ENCODE measurements at places on chromosomes 1 and 21.

- no peak for DNase-seq
Observed at GRCh38 chr1:204359131-204359473, 627 bp downstream of the PLEKHA6 start.

DNA sequence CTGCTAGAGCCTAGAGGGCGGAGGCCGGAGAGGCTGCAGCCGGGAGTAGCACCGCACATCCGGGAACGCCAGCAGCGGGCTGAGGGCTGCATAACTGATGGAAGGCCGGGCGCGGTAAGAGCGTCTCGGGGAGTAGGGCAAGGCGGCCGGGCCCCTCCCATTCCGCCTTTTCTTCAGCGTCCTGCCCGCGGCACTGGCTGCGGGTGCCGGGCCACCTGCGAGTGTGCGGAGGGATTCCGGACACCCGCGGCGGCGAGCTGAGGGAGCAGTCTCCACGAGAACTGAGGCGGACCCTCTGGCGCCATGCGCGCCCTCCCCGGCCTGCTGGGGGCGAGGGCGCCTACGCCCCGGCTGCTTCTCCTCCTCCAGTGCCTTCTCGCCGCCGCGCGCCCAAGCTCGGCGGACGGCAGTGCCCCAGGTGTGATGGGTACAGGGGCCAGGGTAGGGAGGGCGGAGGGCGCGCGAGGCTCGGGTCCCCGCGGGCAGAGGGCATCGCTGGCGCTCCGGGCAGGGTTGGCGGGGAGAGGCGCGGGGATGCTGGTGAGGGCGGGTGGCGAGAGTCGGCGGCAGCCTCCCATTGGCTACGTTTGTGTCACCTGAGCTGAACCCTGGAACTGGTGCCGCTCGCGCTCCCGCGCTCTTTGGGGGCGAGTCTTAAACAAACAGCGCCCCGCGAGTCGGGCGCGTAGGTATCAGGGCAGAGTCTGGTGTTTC lies 334.4 kb downstream of the SRGAP2C start:
- DNase-seq, result peak; percentile 81

- no peak for DNase-seq
Observed at GRCh38 chr1:68384321-68384813, 65.4 kb downstream of the RPE65 start.

DNA sequence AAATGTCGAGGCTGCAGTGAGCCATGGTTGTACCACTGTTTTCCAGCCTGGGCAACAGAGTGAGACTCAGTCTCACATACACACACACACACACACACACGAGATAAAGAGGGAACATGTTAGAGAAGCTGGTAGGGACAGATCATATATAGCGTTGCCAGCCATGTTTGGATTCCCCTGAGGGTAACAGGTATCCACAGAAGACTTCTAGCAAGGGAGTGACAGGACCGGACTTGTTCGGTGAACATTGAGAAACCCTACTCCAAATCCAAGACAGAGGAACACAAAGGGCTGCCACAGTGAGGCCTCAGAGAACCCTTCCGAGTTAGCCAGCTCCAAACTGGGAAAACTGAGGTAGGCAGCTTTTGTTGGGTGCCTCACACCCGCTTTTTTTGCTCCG lies 3.7 kb upstream of the SARS1 start:
- DNase-seq, result no peak

DNA sequence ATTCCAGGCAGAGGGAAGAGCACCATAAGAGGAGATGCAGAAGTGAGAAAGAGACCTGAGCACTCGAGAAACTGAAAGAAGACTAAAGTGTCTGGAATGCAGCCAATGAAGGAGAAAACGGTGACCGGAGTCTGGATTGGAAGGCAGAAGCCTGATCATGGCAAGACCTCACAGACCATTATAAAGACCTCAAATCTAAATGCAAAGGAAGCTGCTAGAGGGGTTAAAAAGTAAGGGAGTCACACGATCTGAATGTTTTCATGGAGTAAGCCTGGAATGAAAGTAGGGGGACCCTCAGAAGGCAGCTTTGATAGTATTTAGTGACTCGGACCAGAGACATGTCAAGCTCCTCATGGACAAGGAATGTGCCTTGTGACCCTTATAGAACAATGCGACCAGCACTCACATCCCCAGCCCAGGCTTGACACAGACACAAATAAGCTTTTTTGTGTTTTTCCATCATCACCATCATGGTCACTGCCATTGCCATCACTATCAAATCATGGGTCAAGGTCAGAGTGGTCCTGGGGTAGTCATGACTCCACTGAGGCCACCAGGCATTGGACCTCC lies 183.6 kb downstream of the SEC16B start:
- DNase-seq, result no peak

DNA sequence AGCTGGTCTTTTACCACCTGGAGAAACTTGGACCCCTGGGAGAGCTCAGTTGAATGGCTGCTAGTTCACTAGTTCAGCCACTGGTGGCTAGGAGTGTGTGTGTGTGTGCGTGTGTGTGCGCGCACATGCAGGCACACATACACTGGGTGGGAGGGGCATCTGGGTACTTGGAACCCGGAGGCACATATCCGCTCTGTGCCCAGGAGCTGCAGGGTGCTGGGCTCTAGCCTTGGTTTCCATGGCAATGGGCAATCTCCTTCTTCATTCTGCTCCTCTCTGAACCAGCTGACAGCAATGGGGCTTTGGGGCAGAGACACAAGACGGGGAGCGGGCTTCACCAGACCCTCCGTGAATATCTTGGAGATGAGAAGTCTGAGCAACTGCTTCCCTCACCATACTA lies 87.1 kb upstream of the DISP3 start:
- no peak for DNase-seq

GRCh38 chr1:115314765-115315164 lies 23.3 kb downstream of the NGF start:
- DNase-seq, result no peak

- DNase-seq, result no peak
Observed at GRCh38 chr1:88680911-88681622, 3.0 kb upstream of the PKN2 start.

- peak; percentile 95 for DNase-seq
Observed at GRCh38 chr1:46133181-46133658, 791 bp upstream of the PIK3R3 start.

DNA sequence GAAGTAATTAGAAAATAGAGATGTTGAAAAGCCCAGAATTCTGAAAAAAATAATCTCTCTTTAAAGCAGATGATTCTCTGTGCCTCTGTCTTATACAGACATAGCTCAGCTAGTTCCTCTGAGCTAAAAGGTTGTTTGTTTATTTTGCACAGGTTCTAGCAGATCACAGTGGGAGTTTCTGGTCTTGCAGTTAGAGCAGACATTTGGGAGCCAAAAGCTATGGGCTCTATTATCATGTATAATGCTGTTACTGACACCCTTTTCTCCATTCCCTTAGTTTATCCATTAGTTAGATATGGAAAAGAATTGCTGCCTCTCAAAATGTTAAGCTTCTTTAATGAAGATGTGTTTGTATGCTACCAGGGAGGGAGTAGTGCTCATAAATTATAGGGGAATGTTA lies 20.5 kb upstream of the CD55 start:
- no peak for DNase-seq

DNA sequence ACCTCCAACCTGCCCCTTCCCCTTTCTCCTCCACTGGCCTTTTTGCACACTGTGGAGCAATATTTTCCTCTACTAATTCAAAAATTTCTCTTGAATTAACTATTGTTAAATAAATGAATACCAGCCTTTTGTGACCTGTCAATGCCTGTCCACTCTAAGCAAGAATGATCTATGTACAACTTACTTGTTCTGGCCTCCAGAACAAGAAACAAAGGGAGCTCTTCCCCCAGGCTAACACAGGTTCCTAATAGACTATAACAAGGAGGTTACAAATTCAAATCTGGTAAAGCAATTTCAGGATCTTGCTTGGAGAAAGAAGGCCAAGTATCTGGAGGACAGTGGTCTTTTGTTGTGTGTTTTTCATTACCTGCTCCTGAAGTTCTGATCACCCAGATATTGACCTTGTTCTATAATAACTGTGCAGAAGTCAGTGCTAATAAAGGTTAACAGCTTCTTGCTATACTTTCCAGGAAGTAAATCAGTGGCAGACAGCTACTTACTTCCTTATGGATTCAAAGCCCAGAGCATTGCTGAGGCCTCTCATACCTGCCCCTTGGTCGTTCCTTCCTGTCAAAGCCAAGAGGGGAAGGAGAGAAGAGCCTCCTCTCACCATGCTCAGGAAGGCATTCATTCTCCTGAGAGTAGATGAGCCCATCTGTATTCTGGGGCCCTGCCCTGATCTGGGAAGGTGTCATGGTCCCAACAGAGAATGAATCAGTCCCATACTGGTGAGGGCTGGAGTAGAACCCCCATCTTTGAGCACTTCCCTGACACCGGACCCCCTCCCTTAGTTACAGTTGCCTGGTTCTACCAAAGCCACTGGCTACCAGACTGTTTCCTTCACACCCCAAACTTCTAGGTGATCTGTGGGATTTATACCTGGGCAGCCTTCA lies 56.8 kb downstream of the DESI2 start:
- no peak for DNase-seq

- DNase-seq, result no peak
Observed at GRCh38 chr1:55235722-55236121, 20.6 kb upstream of the USP24 start.

DNA sequence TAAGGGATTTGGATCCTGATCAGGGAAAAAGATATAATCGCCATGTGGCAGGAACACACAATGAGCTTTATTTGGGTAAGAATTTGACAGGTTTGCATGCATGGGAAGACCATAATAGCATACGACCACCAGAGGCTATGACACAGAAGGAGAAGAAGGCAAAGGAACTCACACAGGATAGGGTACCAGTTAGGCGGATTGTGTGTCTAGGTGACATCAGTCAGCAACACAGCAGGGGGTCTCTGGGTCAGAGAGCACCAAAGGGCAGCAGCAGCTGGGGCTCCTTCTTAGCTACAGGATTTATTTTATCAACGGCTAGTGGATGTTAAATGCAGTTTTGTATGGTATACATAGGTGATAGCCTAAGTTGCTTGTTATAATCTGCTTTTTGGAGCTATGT lies 551.3 kb downstream of the KCNT2 start:
- DNase-seq, result no peak

DNA sequence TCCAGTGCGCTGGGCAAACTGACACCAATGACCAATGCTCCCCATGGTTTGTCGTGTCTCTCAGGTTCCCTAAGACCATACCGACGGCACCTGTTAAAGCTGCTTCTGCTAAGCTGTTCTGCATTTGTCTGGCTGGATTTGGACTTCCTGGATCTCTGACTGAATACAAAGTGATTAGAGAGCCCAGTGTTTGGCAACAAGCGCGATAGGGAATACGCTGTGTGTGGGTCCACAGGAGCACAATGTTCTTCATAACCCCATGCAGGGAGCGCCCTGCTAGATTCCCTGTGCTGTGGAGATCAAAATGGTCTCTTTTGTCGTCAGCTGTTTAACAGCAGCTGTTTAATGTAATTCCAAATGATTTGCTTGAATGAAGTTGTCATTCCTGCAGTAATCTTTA lies 26.0 kb upstream of the ESRRG start:
- DNase-seq, result peak; percentile 64

DNA sequence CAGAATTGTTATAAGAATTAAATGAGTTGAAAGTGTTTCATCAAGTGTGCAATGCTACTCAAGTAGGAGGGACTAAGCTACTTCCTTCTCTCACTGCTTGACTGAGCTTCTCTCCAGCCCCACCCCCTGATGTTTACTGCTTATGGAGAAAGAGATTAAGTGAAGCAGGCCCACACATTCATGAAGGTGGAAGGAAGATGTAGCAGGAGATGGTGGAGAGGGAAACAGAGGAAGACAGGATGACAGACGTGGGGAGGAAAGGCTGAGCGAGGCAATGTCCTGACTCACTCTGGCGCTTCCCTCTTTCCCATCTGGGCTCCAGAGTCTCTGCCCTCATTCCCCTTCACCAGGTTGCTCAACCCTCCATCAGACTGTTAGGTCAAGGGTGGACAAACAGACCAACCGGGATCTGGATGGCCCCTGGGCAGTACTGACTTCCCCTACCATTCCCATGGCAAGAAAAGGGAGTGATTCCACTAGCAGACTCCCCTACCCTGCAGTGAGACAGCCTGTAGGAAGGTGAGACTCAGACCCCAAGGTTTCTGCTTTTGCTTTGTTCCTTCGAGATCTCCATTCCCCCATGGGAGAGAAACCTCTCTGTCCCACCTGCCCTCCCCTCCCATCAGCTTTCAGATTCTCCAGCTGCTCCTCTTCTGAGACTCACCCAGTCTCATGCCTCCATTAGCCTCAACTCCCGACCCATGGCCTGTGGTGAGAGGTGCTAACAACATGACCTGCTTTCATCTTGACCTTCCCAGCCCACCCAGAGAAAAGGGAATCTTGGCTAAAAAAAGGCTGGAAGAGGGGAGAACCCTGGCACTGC lies 3.1 kb upstream of the ARHGEF2 start:
- no peak for DNase-seq

- no peak for DNase-seq
Observed at GRCh38 chr1:186479162-186479561, 18.2 kb upstream of the PDC start.

- peak; percentile 38 for DNase-seq
Observed at GRCh38 chr1:31183927-31184554, 55.6 kb downstream of the NKAIN1 start.

- no peak for DNase-seq
Observed at GRCh38 chr1:39003794-39004193, 12.7 kb downstream of the AKIRIN1 start.

DNA sequence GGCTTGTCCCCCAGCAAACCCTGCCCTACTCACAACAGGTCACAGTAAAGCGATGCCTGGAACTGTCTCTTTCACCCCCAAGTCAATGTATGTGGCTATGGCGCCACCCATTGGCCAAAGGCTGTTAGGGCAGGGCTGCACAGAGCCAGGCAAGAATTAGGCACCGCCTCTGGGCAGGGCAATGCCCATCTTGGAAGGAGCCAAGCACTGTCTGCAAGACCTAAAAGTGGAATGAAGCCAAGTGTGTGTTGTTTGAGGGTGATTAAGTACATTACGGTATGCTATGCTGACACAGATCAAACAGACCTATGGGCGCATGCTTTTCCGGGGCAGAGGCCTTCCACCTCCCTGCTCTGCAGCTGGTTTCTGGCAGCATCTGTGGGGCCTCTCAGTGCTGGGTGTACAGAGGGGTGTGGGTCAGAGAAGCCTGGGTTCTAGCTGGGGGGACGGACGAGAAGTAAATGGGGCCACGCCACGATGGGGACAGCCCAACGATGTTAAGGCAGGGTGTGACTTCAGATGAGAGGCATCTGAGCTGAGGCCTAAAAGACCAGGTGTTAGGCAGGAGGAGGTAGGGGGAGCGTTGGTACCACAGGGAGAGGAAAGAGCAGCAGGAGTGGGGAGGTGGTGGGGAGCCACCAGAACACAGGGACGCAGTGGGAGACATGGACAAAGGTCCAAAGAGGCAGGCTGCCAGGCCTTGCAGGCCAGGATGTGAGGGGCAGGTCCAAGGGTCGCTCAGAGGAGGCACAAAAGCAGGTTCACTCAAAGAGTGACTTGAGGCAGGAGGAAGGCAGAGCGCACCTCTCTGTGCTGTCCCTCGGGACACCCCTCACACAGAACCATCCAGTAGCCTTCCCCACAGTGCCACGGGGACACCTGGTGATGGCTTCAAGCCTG lies 49.8 kb downstream of the ACOT7 start:
- DNase-seq, result peak; percentile 67

- DNase-seq, result no peak
Observed at GRCh38 chr1:81887421-81888144, 86.8 kb downstream of the ADGRL2 start.

Data from NCI-H2081 (cell line).